ENCODE measurements at places on chromosomes 4 and X.

- no peak for DNase-seq
Observed at GRCh38 chr4:77911842-77912450, 49.3 kb downstream of the MRPL1 start.

DNA sequence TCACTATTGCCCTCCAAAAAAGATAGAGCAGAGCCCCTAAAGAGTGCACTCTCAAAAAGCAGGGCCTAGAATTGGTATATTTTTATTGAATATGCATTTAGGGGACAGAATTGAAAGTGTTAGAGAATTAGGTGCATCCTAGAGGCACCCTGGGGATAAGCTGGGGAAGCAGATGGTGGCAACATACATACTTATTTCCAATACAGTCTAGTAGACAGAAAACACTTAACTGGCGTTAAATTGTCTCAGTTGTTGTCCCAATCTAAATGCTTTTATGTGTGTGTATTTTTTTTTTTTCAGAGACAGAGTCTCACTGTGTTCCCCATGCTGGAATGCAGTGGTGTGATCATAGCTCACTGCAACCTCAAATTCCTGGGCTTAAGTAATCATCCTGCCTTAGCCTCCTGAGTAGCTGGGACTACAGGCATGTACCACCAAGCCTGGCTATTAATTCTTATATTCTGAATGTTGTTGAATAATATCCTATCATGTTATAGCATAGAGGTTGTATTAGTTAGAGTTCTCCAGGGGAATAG lies 481.8 kb downstream of the GRXCR1 start:
- DNase-seq = no peak

- DNase-seq = no peak
Observed at GRCh38 chr4:54746218-54746617, 88.5 kb downstream of the KIT start.

DNA sequence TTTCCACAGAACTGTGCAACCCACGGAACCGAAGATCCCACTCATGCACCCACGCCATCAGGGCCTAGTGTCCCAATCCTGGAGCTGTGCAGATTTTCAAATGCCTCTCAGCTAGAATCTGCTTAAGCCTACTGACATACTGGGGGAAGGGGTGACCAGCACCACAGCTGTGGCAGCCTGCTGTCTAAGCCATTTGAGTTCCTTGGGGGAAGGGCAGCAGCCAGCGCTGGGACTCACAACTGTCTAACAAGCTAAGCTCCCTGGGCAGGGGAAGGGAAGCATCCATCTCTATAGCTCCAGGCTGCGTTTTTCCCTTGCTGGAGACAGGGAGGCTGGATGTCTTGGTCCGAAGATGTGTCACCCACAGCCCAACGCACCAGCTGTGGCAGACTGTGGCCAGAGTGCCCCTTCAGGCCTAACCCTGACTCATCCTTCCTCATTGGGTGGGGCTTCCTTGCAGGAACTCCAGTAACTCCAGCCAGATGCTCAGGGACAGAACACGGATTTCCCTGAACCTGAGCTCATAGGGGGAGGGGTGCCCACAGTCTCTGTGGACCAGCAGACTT lies 194.8 kb downstream of the CHRDL1 start:
- no peak for DNase-seq

GRCh38 chr4:149884046-149884445 lies 68.4 kb upstream of the IQCM start:
- DNase-seq = no peak

DNA sequence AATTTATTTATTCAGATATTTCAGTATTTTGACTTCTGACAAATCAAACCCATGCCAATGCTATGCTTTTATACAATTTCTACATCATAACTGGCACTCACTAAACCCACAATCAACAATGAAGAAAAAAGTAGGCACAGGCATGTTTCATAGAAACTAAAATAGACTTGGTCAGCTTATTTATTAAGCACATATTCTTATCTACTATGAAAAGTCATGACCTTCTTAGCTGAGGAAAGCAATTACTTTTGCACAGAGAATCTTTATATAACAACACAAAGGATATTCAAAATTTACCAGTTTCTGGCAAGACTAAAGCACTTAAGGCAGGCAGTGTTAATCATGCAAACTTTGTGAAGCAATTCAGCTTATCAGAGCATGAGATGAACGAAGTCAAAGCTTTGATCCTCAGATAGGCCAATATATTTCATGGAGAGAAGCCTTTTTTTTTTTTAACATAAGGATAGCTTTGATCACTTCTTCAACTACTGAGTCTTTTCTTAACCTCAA lies 490.6 kb downstream of the INPP4B start:
- no peak for DNase-seq

GRCh38 chr4:7944599-7945220 lies 5.0 kb upstream of the AFAP1 start:
- DNase-seq = no peak

DNA sequence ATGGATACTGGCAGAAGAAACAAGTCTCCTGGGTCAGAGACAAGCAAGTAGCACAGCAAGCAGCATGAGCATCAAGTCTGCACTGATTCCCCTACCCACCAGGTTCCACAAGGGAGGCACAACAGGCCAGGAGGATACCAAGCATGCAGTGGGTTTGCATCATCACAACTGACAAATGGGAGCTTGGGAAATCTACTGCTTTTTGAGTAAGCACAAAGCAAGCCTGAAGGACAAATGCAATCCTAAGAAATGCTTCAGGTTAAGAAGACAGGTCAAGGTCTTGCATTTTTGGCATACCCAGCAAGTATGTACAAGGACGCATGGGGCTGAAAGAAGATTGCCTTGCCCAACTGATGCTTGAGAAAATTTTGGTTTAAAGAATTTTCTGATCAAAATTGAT lies 279.6 kb downstream of the PDGFC start:
- no peak for DNase-seq

- DNase-seq = no peak
Observed at GRCh38 chrX:57227691-57228090, 58.8 kb upstream of the FAAH2 start.

DNA sequence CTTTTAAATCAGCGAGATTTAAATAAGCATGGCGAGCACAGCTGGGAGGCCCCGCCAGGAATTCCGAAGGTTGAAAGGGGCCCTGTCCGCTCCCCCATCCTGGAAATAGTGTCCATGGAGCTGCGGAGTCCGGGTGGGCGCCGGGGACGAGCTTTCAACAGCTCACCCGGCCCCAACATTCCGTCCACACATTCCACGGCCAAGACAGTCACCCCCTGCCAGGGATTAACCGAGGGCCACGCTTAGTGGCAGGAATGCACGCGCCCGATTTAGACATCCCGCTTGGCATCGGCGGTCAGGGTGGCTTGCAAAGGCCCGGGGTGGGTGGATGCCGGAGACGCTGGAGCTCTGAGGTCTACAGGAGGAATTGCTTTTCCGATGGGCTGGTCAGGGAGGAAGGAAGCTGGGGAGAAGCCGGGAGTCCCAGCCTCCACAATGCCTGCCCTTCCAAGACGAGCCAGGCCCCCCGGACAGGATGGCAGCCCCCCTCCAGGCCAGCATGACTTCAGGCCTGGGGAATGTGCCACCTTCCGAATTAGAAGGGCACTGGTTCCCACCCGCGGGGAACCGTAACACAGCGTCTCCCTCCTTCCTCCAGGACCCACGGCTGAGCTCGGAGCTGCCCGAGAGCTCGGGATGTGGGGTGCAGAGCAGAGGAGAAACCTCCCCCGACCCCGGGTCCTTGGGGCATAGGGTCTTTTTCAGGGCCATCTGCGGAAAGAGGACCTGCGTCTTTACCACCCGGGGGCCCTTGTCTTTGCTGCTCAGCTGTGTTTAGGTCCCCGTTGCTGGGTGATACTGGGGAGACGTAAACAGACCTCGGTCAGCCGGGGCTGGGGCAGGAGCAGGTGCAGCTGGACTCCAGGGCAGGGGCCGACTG lies 26.9 kb upstream of the PPP2R3B start:
- no peak for DNase-seq

DNA sequence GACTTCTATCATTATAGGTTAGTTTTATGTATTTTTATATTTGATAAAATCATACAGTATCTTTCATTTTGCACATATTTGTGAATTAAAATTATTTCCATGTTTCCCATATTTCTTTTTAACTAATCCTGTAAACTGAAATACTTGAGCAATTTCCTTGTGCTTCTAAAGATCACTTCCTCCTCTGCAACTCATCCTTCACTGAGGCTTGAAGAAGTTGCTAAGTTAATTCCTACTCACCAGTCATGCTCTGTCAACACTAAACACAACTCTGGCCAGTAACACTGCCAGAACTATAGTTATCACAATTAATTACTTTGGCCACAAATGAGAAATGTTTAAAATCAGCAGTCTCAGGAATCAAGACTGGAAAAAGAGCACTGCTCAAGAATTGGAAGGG lies 6.7 kb downstream of the SPATA4 start:
- no peak for DNase-seq

- no peak for DNase-seq
Observed at GRCh38 chrX:122770581-122770980, 413.5 kb upstream of the GRIA3 start.

GRCh38 chr4:179372242-179372641 lies 1930.0 kb upstream of the AGA start:
- DNase-seq = no peak

- DNase-seq = no peak
Observed at GRCh38 chr4:54540931-54541330, 116.8 kb upstream of the KIT start.

- DNase-seq = no peak
Observed at GRCh38 chr4:146462251-146462650, 59.5 kb downstream of the SLC10A7 start.

GRCh38 chr4:107757283-107757682 lies 37.2 kb upstream of the PAPSS1 start:
- DNase-seq = no peak

GRCh38 chr4:110059556-110060191 lies 138.7 kb downstream of the ELOVL6 start:
- DNase-seq = no peak

DNA sequence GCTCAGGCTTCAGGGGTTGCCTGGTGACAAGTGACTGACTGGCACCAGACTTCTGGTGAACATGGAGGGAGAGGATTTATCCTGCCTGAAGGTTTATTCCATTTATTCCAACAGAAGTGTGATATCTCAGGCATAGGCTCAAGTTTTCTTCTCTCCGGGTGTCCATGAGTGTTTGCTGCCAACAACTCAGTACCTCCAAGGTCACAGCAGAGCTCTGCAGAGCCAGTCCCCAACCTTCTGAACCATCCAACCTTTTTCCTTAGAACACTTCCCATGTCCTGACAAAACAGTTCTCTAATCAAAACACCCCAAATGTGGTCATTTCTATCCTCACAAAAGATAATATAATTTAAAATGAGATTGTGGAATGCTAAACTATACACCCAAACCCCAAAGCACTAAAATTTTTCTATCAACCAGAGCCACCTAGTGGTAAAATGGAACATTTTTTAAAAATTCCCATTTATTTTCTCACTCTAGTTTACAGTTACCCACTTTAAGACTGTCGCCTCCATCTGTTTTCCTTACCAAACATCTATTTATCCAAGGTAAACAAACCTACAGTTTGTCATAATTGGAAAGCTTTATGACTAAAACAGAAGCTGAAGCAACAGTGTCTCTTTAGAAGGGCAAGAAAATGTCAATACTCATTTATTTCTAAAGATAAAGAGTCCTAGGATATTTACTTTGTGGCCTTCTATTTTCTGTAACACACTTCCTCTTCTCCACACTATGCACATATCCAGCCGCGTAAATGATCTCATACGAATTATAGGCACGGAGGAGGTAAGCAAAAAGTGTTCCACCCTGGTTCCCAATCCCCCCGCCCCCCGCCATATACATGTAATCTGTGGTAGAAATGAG lies 39.5 kb downstream of the TMEM154 start:
- DNase-seq = no peak

GRCh38 chr4:110487873-110488272 lies 11.9 kb downstream of the ENPEP start:
- no peak for DNase-seq
